ENCODE measurements at places on chromosomes 3 and 15.

GRCh38 chr3:176697284-176697889 lies 499.9 kb downstream of the TBL1XR1 start:
- no peak for DNase-seq

DNA sequence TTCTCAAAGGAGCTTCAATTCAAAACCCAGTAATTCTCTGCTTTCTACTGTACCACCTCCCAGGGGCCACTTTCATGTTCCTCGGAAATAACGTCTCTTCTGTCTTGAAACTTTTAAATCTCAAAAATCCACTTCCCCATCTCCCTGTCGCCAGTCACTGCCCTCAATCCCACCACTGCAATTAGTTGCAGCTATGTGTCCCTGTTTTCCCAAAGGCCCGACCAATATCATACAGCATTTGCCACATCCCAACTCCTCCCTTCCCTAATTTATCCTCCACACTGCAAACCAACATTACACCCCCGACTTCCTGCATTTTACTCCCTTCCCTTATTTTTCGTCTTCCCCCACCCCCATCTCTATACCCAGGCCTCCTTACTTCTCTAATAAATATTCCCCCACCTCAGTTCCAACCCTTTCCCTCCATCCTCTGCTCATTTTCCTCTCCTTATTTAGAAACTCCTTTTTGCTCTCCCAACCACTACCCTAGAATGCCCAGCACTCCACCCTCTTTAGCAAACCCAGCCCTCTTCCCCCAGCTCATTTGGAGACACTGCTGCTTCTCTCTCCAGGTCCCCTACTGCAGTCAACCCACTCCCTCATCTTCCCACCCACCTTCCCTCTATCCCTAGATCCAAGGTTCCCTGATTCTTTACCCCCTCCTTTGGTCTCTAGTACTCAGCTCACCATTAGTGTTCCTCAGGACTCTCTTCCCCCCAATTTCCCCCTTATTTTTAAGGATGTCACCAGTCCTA lies 1.1 kb downstream of the NPTN start:
- peak; percentile 79 for DNase-seq

GRCh38 chr3:55728461-55729100 lies 241.5 kb upstream of the WNT5A start:
- DNase-seq = no peak

GRCh38 chr15:67944010-67944641 lies 104.3 kb upstream of the RNU6-1 start:
- DNase-seq = peak; percentile 47

DNA sequence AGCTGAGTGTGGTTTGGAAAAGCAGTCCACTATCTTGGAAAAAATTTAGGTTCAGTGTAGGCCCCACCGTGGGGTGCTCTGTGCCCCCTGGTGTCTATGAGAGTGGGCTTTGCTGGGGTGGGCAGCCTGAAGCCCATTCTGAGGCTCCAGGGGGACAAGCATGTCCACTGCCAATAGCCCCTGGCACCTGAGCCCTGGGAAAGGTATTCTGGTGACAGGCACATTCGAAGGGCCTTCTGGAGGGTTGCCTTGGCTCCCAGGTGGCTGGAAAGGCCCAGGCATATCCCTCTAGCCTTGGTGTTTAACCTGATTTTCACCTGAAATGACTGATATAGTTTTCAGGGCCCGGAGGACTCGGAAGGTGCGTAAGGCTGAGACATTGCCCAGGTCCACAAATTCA lies 36.1 kb downstream of the SCN5A start:
- peak; percentile 74 for DNase-seq

- no peak for DNase-seq
Measured at GRCh38 chr3:184485906-184486305, 75.7 kb upstream of the EPHB3 start.

DNA sequence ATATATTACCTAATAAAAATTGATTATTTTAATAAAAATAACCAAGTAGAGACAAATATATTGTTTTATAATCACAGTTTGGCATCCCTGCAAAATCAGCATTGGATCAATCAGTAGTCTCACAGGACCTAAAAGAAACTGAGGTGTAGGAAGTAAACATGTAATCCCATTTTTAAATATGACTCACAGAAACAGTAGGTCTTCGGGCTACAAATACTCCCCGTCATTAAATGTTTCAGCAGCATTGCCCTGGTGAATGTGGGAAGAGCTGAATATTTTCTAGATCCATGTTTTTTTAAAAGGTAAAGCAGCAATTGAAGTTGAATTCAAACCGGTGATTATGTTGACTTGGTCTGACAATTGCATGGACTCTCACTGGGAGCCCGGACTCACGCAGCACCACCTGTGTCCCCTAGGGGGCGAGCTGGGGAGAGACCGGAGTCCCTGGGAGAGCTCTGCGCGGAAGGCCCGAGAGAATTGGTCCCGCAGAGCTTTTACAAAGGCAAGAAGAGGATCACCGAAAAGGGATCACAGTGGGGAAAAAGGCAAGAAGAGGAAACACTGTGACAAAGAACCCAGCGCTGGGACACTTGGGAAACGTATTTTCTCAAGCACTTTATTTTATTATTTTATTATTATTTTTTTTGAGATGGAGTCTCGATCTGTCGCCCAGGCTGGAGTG lies 17.2 kb upstream of the USP3 start:
- DNase-seq = peak; percentile 92

DNA sequence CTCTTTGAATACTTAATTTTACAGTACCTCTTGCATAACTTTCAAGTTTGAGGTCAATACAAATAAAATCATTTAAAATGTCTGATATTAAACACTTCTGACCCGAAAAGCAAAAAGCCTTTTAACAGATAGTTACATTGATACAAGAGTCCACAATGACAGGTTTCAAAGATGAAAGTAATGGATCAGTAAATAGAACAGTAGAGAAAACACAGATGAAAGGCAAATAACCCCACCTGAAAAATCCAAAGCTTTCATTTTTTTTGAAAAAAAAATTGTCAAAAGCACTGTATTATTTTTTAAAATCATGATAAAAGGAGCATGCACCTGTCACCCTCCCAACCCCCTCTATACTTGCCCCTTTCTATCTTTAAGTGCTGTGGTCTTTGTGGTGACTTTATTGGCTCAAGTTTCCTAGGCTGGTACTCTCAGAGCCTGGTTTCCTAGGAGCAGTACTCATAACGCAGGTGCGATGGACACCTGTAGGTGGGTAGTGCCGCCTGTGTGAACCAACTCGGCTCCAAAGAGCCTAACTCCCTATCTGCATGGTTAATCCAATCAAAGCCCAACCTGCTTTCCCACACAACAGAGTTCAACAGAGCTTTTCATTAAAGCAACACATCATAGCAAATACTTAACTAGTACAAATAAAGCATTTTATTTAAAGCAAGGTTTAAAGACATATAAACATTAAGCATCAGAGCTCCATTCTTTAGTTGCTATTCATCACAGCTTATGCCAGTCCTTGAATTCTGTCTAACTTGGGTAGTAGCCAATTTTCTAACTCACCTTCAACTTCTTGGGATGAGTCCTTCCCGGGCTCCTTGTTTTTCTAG lies 32.2 kb downstream of the LIPC start:
- no peak for DNase-seq
